NCI-H1417 (cell line): ENCODE measurements at places on chromosomes 1 and 21.

- no peak for DNase-seq
These were observed 40.2 kb downstream of the CTNNBIP1 start for GRCh38 chr1:9869831-9870251.

GRCh38 chr1:248704606-248705005, 2.0 kb upstream of the OR14I1 start:
- no peak for DNase-seq

DNA sequence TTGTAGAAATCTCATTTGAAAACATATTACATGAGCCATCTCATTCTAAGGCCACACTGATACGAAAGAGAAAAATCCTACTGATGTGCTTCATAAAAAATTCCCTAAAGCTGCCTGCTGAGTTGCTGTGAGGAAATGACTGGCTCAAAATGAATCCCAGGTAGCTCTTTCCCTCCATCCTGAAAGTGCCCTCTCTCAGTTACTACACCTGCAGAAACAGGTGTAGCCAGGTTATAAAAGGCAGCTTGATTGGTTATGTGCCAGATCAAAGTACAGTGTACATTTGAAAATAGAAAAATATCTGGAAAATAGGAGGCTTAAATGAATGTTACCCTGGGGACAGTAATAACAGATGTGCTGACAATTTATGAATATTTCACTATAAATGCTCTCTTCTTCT, 833.4 kb upstream of the ADGRL4 start:
- peak; percentile 39 for DNase-seq

- DNase-seq: no peak
These were observed 8.7 kb downstream of the SLX9 start for GRCh38 chr21:44948426-44949120.

DNA sequence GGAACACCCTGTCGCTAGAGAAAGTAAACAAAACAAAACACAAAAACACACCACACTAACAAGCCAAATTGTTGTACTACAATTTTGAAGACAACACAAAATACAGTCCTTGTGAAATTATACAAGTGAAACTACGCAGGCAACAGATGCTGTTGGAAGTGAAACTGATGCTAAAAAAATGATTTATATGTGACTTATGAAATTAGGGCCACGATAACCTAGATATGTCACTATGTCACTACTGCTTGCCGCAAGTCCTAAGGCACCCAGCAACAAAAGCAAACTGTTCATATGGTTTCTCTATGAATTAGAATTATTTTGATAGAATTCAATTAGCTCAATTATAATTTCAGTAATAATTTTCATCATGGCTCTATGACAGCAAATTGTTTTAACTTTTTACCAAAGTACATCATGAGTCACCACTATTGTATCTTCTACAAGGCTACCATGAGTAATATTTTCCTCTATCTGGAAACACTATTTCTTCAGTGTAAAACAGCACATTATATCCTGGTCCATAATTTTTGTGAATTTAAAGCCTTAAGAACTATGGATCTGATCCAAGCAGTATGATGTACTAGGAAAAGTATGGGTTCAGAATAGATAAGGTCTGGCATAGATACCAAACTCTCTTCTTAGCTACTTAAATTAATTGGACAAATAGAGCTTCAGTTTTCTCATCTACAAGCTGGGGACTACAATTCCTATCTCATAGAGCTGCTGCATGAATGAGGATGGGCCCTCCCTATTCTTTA, 216.3 kb downstream of the COL11A1 start:
- no peak for DNase-seq

DNA sequence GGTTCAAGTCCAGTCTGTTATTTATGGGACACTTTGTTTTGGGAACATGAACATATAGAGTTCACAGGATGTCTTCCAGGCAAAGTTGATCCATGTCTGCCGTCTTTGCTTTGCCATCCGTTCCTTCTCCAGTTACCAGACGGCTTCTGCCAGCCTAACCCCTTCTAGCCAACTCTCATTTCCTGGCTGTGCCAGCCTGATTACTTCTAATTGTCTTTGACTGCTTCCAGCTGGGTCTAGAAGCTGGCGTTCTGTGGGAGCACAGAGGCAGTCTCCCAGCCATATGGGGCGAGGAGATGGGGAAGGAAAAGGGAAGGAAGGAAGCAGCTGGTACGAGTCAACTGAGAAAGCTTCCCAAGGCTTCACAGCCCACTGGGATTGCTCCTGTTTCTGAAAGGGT, 3.1 kb upstream of the HUNK start:
- no peak for DNase-seq

DNA sequence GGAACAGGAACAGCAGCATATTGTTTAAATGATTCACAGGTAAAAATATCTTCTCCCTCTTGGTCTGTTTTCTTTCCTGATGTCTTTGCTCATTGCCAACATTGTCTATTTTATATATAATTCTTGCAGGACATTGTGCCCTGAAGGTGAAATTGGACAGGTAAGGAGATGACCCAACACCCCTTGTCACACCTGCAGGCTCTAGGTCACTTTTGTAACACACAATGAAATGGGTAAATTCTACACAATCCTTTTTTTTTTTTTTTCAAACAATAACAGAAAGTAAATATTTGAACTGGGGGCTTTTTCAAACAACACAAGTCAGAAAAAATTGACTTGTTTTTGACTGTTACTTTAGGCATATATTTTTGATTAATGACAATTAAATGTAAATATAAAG, 62.9 kb upstream of the ERG start:
- DNase-seq: no peak

- DNase-seq: no peak
These were observed 23.3 kb upstream of the LYPD8 start for GRCh38 chr1:248778906-248779305.

- no peak for DNase-seq
These were observed 59.1 kb downstream of the HFM1 start for GRCh38 chr1:91345395-91346005.

DNA sequence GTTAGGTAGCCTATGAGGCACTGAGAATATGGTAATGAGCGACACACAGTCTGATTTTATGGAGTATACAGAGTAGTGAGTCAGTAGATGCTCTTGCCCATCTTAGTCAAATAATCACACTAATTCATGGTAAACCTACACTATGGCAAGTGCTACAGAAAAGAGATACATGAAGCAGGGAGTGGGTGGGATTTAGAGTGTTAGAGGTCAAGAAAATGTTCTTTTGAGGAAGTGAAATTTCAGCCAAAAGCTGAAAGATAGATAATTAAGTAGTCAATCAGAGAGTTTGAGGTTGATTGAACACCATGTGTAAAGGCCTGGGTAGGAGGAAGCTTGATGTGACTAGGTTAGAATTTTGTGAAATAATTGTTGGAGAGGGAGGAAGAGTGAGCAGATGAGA, 14.7 kb downstream of the MDM4 start:
- DNase-seq: no peak

DNA sequence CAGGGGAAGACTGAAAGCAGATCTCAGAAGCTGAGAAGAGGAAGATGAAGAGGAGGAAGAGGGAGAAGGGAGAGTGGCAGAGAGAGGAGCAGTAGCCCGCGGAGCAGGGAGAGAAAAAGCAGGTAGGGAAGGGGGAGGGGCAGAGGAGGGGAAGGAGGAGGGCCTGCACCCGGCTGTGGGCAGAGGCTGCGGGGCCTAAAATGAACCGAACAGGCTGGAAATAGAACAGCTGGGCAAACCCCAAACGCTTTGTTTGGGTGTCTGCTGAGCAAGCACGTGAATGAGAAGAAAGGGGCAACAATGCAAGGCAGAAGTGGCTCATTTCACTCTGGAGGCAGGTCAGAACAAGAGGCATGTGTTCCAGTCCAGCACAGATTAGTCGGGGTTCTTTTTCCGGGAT, 33.5 kb downstream of the KCNC4 start:
- peak; percentile 9 for DNase-seq

DNA sequence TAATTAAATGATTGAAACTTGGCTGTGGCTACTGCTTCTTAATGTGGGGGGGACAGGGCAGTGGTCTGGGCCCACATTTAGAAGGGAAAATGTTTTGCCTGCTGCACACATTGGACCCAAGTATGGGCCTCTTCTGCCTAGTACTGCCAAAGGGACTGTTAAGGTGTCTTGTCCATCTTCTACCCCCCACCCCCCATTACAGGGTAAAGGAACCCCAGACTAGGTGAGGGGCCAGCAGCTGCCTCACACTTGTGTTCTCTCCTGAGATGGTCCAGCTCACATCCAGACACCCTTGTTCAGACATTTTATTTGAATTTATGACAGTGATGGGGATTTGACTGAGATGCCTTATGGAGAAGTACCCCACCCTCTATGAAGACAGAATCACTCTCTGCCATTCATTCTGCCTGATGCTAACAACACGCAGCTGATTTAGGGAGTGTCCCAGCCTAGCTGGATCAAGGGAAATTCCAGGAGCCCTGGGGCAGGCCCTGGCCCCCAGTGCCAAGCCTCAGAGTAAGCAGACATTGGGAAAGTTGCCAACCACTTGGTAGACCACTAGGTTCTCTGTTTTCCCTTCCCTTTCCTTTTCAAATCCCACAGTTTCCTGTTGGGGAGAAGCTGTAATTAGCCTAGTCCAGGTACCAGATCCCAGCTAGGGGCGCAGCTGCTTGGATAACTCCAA, 42.1 kb downstream of the YARS1 start:
- DNase-seq: peak; percentile 41

- DNase-seq: no peak
These were observed 119.8 kb downstream of the GALNT2 start for GRCh38 chr1:230186874-230187273.

DNA sequence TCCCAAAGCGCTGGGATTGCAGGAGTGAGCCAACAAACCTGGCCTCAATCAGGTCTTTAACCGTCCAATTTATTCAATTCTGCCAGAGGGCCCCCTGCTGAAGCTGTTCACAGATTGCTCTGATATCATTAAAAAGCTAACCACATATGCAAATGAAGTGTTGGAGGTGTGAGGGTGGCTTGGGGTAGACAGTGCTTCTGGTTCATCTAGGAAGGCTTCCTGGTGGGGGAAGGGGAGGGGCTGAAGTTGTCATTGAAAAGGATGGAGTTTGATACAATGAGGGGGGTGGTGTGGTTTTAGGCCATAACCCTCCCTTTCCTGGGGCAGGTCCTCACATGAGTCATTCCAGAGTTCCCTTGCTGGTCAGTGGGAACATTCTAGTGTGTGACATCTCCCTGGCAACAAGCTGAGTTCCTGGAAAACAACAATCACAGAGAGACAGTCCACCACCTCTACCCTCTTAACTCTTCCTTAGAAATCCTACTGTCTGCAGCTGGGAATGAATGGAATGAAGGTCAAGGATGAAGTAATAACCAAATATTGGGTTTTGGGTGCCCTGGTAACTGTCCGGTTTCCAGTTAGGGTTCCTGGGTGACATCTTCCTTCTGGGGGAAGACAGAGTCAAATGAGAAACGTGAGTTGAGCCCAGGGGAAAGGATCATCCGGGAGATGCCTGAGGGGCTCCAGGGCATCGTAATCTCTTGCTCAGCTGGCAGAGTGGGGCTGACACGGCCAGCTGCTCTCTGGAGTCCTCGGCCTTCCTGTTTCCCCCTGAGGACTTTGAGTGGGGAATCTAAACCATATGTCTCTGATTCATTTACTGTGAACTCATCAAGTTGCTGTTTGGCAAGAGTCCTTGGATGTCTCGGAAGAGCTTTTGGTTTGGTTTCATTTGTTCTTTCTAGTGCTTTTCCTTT, 32.2 kb downstream of the BATF3 start:
- peak; percentile 42 for DNase-seq

DNA sequence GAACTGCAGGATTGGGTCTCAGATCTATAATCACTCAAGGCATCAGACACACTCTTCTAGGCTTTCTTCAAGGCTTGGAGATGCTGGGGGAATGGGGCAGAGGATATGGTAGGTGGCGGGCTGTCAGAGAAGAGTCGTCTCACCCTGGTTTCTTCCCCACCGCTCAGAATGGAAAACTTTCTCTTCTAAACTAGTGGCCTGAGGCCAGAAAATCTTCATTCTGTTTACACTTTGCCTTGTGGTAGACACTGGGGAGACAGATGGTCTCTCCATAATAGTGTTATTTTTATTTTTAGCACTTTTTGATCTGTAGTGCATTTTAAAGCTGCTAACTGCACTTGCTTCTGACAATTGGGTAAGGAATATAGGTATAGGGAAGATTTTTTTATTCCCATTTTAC, 2.6 kb downstream of the PRELP start:
- DNase-seq: no peak

- peak; percentile 45 for DNase-seq
These were observed 23.4 kb upstream of the RPTN start for GRCh38 chr1:152182431-152182830.

DNA sequence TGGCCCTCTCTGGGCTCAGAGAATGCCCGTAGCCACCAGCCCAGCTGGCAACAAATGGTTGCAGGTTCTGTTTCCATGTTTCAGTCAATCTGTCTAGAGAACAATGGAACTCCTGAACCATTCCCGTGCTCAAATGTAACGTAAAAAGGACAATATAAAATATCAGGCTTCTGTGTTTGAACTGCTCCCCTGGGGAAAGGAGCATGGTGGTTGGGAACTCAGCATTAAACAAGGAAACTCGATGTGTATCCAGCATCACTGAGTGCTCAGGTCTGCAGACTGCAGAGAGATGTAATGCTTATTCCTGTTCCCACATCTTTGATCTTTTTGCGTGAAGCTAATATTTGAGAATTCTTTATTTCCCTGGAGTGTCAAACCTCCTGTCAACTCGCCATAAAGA, 326.5 kb downstream of the KIF26B start:
- peak; percentile 73 for DNase-seq

GRCh38 chr1:25985171-25985570, 12.7 kb downstream of the PAFAH2 start:
- DNase-seq: no peak

GRCh38 chr1:81850031-81850430, 49.3 kb downstream of the ADGRL2 start:
- no peak for DNase-seq

DNA sequence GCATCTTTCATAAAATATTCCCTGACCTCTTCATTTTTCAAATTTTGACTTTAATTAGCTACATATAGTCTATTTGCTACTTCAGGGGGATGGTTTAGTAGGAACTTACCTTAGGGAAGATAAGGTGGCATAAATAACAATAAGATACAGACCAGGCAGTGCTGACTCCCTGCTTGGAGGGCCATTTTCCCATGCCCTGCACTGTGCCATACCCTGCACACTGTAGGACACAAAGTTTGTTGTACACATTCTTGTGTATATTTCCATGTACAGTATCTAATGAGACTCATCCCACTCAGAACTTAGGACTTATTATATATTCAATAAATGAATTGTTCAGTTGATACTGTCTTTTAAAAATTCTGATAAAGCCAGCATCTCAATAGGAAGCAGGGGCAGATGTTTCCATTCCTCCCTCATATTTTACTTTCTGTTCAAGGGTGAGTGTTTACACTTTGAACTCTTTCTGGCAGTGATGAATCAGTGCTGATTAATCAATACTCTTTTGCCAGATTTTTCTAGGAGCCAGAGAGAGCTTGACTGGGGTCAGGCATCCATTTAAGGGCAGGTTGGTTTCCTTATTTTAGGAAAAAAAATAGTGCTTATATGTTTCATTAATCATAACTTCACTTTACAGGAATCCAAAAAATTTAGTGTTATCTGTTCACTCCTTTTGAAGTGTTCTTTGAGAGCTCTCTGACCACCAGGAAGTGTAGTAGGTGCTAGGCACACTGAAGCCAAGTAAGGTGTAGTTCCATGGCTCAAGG, 30.6 kb downstream of the MPZL1 start:
- DNase-seq: no peak

GRCh38 chr1:225645194-225645895, 7.6 kb downstream of the ENAH start:
- no peak for DNase-seq
